NCI-H1105 treated with DMSO at 0.1 percent for 48 hours (cell line): ENCODE measurements at places on chromosomes 3 and 15.

- peak; percentile 90 for DNase-seq
These were observed 165.3 kb downstream of the SHQ1 start for GRCh38 chr3:72682936-72683452.

GRCh38 chr3:192514754-192515663 lies 212.3 kb downstream of the FGF12 start:
- DNase-seq: peak; percentile 94

DNA sequence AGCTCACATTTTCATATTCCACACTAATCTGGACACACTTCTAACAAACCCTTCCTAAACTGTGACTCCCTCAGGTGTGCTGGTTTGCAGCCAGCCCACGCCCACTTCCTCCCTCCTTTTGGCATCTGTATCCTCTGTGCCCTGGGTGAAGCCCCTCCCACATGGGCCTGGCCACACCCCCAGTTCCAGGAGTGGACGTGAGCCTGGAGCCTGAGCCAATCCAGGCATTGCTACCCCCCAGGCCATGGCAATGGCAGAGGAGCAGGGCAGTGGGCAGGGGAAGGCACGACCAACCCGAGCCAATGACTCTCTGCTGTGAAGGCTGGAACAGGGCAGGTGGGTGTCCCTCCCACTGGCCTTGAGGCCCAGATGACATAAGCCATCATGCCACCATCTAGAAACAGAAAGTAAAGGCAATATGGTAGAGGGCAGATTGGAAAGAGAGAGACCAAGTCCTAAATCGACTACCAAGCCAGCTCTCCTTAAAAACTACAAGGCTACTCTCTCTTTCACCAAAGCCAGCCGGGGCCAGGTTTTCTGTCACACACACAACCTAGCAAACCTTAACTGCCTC lies 18.6 kb downstream of the FAM174B start:
- no peak for DNase-seq

- no peak for DNase-seq
These were observed 27.5 kb upstream of the TGM5 start for GRCh38 chr15:43294091-43294706.

- DNase-seq: no peak
These were observed 6.8 kb upstream of the DUSP7 start for GRCh38 chr3:52063026-52063723.

- DNase-seq: no peak
These were observed 251.5 kb downstream of the KCNH8 start for GRCh38 chr3:19399836-19400235.

DNA sequence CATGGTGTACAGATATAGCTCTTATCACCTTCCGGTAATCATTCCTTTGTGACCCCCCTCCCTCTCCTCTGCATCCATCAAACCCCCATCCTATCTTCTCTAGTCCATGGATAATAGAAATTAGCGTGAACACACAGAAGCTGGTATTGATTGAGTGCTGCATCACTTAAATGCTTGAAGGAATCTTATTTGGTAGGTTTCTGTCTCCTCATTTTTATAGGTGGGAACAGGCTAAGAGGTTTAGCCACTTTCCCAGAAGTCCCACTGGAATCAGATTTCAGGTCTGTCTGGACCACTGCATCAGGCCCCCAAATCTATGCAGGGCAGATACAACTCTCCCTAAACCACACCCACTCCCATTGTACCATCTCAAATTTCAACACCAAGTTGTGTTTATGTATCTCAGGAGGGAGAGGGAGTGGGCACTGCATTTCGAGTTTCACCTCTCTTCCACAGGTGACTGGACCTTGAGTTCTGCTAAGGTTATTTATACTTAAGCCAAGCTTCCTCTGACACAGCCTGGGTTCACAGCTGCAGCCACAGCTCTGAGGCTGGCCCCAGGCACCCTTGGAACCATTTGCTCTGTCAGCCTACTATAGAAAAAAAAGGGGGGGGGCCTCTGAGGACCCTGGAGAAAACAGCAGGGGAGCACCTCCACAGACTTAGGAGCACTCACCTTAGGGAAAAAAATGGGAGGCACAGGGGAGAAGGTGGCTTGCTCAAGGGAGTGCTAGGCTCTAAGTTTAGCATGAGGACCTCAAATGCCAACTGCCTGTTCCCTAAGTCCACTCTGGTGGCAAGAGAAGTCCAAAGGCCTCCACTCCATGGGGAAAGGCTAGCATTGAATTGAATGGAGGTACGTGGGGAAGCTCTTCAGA lies 2.1 kb upstream of the NMB start:
- no peak for DNase-seq

- DNase-seq: no peak
These were observed 879 bp upstream of the EIF5A2 start for GRCh38 chr3:170909129-170909903.

GRCh38 chr15:100255644-100256043 lies 86.1 kb downstream of the ADAMTS17 start:
- no peak for DNase-seq

- no peak for DNase-seq
These were observed 102.7 kb upstream of the AGBL1 start for GRCh38 chr15:85976986-85977385.

DNA sequence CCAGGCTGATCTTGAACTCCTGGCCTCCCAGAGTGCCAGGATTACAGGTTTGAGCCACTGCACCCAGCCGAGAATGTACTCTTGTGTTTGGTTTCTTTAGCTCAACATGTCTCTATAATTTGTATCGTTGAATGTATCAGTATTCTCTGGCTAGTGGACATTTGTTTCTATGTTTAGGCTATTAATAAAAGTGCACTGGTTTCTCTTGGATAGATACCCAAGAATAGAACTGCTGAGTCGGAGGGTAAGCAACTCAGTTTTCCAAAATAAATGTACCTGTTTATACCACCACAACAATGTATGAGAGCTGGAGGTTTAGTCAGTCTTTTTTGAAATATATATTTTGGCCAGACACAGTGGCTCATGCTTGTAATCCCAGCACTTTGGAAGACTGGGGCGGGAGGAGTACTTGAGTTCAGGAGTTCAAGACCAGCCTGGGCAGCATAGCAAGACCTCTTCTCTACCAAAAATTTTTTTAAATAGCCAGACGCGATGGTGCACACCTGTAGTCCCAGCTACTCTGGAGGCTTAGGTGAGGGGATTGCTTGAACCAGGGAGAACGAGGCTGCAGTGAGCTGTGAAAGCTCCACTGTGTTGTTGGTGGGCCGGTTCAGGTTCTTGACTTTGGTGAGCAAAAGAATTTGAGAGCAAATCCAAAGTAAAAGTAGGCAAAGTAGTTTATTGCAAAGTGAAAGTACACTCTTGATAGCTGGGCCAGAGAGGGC lies 7.7 kb upstream of the IVD start:
- DNase-seq: no peak

- DNase-seq: no peak
These were observed 543.6 kb downstream of the EDEM1 start for GRCh38 chr3:5731100-5731499.
